ENCODE measurements at places on chromosomes 2 and 18.

- no peak for DNase-seq
Observed at GRCh38 chr2:147559070-147559725, 285.6 kb upstream of the ACVR2A start.

GRCh38 chr2:48144777-48145176 lies 238.5 kb upstream of the FBXO11 start:
- DNase-seq = no peak

GRCh38 chr2:45093181-45093580 lies 83.9 kb upstream of the SIX2 start:
- no peak for DNase-seq

DNA sequence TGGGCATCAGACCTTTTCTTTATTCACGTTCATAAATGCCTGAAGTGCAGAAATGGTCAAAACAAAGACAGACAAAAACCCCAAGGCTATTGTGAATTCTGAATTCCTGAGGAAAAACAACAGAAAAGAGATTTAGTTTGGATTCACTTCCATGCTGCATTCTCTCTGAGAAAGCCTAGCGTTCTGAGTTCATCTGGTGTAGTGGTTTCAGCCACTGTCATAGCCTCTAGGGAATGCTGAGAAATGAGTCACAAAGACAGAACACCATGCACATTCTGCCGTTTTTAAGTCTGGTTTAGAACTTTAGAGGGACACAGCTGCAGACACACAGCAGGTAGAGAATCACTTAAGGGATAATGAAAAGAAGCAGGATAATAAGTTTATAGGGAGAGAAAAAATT lies 93.8 kb downstream of the LRP1B start:
- no peak for DNase-seq

GRCh38 chr2:163133602-163134001 lies 295.0 kb upstream of the KCNH7 start:
- no peak for DNase-seq

DNA sequence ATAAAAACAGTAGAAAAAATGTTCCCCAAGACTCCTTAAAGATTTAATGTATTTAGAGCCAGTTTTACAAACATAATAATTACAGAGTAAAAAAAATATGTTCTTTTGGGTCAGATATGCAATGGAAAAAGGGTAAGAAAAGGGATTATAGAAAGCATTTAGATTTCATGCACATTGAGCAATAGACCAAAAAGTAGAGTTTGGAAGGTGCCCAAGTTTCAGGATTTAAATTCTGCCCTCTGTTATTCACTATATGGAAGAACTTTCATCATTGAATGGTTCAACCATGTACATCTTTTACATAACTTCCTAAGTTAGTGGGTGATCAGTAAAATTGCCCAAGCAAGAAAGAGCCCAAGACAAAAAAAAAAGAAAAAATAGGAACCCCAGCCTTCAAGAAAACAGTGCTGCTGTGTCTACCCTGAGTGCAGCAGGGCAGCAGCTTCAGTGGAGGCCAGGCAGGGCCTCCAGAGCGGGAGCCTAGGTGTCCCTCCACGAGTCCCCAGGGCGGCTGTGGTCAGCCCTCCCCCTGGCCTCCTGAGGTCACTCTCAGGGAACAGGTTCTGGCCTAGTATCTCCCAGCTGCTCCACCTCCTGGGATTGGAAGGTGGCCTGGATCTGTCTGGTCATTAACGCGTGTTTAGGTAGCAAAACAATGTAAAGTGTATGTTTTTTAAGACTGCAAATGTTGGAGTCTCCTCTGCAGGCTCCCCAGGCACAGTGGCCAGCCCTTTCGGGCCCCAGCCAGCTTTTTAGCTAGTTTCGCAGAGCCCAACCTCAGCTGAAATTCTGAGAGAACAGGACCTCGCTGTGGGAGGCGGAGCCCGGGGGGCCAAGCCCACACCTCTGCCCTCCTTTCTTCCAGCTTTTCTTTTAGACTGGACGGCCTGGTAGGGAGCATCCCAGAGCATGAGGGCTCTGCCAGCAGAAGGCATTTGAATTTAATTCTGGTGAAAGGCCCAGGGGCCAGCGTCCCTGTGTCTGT lies 77.3 kb downstream of the TEX51 start:
- DNase-seq = no peak

DNA sequence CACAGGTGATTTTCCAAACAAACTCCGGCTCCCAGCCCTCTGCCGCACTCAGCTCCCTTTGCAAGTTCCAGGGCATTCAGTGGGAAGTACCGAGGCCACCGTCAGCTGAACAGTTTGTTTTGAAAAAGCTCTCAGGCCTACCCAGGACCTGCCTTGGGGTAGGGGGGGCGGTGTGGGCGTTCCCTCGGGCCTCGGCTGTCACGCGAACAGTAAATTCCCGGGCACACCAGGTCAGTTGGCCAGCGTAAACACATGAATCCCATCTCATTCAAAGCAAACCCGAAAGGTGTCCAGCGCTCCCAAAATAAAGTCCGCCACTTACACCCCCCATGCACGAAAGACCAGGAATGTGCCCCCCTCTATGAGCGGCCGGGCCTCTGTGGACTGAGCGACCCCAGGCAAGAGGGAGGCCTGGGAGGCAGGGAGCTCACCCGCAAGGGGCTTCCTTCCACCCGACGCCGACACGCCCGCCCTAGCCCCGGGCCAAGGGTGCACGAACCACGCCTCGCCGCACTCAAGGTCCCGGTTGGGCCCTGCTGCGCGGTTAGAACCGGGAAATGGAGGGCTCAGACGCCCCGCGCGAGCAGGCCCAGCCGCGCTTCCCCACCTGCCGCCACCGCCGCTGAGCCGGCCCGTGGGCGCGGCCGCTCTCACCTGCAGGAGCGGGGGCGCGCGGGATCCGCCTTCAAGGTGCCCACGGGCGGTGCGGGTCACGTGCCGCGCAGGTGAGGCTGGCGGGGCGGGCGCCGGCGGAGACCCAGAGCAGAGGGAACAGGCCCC lies at the start of gene WDSUB1:
Gene WDSUB1 (minus strand): TSS at position 775 of the 780 bp plus-strand sequence. CDS start 3,634 bp downstream, outside the sequence.
- DNase-seq = no peak

GRCh38 chr2:232389327-232389726 lies 10.8 kb downstream of the ALPP start:
- no peak for DNase-seq

DNA sequence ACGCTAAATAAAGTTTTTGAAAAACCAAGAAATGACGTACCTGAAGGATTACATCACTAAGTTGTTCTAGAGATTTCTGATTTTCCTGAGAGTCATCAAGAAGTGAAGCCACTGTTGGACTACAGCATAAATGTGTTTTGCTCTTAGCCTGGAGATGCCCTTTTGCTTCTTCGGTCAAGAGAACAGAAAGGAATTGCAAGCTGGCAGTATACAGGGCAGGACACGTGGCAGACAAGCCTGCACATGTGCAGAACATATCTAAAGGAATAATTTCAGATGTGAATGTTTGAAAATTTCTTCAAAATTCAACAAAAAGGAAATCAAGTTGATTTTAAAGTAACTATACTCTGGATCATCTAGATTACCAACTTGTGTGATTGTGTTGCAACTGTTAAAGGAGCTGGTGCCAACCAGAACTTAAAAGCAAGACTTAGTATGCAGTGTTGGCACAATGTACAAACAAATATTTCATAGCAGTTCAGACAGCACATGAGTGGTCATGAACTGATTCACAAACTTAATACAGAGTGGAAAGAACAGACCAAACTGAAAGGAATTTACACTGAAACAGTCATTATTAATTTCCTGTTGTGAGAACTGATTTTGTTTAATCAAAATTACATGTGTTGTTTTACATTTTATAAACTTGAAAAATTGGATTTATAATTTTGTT lies 100.4 kb upstream of the CD226 start:
- DNase-seq = peak; percentile 4

DNA sequence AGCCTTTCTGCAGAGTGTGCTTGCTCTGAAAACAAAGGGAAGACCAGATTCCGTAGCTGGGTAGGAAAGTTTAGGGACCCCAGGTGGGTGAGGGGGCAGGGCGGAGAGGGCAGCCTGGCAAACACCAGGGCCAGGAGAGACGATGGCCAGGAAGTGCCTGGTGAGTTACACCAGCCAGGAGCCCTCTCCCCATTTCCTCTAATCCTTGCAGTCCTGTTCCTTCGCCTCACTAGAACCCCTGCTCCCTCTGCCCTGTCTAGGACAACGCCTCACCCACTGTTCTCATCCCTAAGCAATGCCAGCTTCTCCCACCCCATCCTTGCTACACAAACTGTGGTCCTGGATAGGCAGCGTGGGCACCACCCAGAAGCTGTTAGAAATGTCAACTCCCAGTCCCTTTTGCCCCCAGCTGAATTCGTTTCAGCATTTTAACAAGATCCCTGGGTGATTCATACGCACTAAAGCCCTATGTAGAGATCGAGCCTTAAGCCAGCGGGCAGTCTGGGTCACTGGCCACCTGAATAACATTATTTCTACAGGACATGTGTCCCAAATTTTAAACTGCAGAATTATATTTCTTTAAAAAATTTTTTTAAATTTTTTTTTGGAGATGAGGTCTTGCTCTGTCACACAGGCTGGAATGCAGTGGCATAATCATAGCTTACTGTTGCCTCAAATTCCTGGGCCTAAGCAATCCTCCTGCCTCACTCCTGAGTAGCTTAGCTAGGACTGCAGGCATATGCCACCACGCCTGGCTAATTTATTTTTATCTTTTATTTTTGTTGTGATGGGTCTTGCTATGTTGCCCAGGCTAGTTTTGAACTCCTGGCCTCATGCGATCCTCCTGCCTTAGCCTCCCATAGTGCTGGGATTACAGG lies 10.9 kb downstream of the WIPF1 start:
- no peak for DNase-seq

DNA sequence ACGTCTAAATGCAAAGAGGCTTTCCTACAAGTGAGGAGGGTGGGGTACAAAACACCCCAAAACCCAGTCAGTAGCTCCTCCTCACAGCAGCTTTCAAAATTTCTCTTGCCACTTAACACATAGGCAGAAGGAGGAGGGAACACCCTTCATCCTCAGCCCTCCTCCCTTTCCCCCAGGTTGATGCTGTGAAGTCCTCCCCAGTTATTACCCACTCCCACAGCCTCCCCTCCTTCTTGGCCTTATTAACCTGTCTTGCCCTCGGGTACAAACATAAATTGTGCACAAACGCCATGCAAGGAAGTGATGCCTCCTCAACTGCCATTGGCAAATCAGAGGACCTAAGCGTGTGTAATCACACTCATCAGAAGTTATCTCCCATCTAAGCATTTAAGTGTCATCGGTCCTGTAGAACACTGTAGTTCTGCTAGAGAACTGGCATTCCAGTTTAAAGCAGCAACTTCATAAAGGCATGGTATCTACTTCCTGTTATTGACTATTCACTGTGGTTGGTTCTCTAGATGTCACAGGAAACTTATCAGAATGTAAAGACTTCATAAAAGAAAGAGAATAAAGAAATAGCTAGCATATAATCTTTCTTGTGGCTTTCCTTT lies at the start of gene DSC1:
Gene DSC1 (minus strand): TSS at position 32 of the 611 bp plus-strand sequence. CDS start 262 bp downstream, outside the sequence.
- DNase-seq = no peak

GRCh38 chr18:54964741-54965140 lies 5.5 kb upstream of the CCDC68 start:
- no peak for DNase-seq

DNA sequence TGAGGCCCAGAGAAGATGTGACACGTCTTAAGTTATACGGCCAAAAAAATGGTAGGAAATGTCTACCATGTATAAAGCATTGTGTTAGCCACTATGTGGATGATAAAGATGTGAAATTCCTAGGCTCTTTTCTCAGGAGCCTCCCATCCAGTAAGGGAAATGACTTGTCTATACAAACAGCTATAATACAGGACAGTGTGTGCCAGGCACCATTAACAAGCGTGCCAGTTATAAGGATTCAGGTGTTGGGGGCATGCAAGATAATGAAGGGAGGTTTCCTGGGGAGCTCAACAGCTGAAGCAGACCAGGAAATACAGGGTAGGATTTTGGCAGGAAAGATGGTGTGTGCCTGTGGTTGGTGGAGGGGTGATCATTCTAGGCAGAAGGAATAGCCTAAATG lies 37.6 kb downstream of the ALPK2 start:
- no peak for DNase-seq

- no peak for DNase-seq
Observed at GRCh38 chr18:37266290-37266689, 299.3 kb downstream of the CELF4 start.

- DNase-seq = no peak
Observed at GRCh38 chr2:70261501-70261900, 3.6 kb downstream of the PCYOX1 start.

- no peak for DNase-seq
Observed at GRCh38 chr2:72104821-72105588, 42.7 kb downstream of the CYP26B1 start.

DNA sequence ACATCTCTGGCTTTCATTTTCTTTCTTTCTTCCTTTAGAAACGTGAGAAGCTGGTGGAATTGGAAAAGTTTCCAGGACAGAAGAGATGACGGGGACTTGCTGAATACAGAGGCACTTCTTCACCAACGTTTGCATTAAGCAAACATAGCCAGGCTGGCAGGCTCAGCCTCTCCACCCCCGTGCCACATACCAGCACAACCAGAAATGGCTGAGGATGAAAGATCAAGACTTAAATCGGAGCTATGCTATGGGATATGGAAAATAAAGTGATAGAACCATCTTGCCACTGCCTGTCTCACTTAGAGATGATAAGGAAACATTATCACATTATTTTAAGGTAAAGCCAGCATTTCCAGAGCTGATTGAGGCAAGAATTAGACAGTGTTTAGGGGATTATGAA lies 483.3 kb downstream of the BCL11A start:
- no peak for DNase-seq

- peak; percentile 71 for DNase-seq
Observed at GRCh38 chr18:2515908-2516625, 55.2 kb downstream of the METTL4 start.

DNA sequence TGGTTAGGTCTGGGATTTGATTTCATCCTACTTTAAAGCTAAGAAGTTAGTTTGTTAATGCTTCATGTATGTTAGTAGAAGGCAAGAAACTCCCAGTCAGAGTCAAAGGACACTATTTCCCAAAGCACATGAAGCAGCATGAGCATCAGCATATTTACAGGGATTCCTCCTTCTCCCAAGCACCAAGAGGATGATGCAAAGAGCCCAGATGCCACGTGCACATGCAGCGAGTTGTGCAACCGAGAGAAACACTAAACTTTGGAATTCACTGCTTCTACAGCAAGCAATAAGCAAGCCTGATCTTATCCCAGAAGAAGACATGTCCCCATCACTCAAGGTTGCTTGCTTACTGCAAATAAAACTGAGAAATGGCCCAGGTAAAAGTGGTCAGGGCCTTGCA lies 32.5 kb downstream of the CPO start:
- peak; percentile 56 for DNase-seq

- DNase-seq = no peak
Observed at GRCh38 chr2:169867579-169867978, 40.3 kb downstream of the UBR3 start.

All from fibroblast of skin of left quadriceps (primary cell).